ENCODE measurements at places on chromosomes 7 and 10. TPM values are rescaled to one million over a fixed set of nuclear protein-coding genes. Genes with fewer than 3 reads are reported as not detected.

GRCh38 chr10:130809761-130810515 lies 501.6 kb downstream of the TCERG1L start:
- H3K4me1 ChIP-seq = no peaks in the 10 kb centered on the region
- no peaks in the 10 kb centered on the region for H3K36me3 ChIP-seq
- no peak for DNase-seq
- H3K27me3 ChIP-seq = peaks cover 4% of the 10 kb centered on the region
- no peak overlapping the region for H3K27ac ChIP-seq

GRCh38 chr7:80481196-80481884 lies 30.5 kb downstream of the GNAT3 start:
- H3K4me1 ChIP-seq = no peaks in the 10 kb centered on the region
- no peaks in the 10 kb centered on the region for H3K27me3 ChIP-seq
- no peak for DNase-seq
- no peaks in the 10 kb centered on the region for H3K36me3 ChIP-seq
- H3K27ac ChIP-seq = no peak overlapping the region

DNA sequence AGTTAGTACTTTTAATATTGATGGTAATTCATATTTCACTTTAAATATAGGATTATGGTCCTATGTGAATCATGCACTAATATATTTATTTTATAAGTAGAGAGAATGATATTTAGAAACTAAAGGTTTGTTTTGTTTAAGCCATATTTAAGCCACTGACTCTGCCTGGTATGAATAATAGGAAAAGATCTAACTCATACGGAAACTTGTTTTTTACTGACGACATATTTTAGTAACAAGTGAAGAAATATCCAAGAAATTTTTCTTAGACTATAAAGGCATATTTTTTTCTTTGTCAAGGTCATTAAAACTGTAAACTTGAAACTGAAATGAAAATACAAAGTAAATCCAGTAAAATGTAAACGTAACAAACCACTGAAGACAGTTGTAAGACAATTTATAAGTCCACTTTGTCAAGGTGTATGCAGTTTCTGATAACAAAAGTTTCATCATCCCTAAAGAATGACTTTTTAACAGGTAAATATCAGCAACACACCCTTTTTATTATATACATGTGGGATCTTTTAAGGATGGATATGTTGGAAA lies 147.1 kb downstream of the PHF14 start:
- DNase-seq = no peak
- no peak overlapping the region for H3K4me3 ChIP-seq
- no peaks in the 10 kb centered on the region for H3K4me1 ChIP-seq
- no peaks in the 10 kb centered on the region for H3K36me3 ChIP-seq
- H3K27ac ChIP-seq = no peak overlapping the region
- no peaks in the 10 kb centered on the region for H3K27me3 ChIP-seq

The NEUROG3 gene
- total RNA-seq = not detected

The LHPP gene
- total RNA-seq = 4.9 TPM

The PDZD7 gene
- 0.66 TPM for total RNA-seq

The H2BK1 gene
- total RNA-seq = not detected
